ENCODE measurements at places on chromosomes 16 and 17. TPM values are rescaled to one million over a fixed set of nuclear protein-coding genes. Genes with fewer than 3 reads are reported as not detected.

Gene CDH13
- 7.5 TPM for total RNA-seq

Gene CDK5R1
- 1.3 TPM for total RNA-seq

Gene AURKB
- total RNA-seq, result 48.5 TPM

Gene KRTAP2-1
- total RNA-seq, result not detected

Gene NETO2
- total RNA-seq, result 1.9 TPM

Gene NLE1
- total RNA-seq, result 13.5 TPM

Gene DLX3
- total RNA-seq, result 0.22 TPM

Gene CLEC18B
- total RNA-seq, result 5.8 TPM

Gene RSKR
- 14.4 TPM for total RNA-seq

Gene DPEP1
- not detected for total RNA-seq

Gene GINS2
- 1.3 TPM for total RNA-seq

Gene ITGB4
- 469 TPM for total RNA-seq

Gene GPR142
- total RNA-seq, result 1.1 TPM

Gene BMERB1
- 40.0 TPM for total RNA-seq

Gene DDX28
- total RNA-seq, result 6.3 TPM

Gene TMED6
- total RNA-seq, result not detected

Gene NPIPB6
- 8.5 TPM for total RNA-seq

Gene LRRC37A
- total RNA-seq, result 4.3 TPM

Gene ARMC7
- total RNA-seq, result 11.7 TPM

Gene SDR42E2
- total RNA-seq, result not detected

Gene KRTAP4-3
- total RNA-seq, result not detected

Gene OMG
- total RNA-seq, result 0.94 TPM

Gene OR1A1
- total RNA-seq, result not detected

Gene FOXF1
- 0.45 TPM for total RNA-seq

Gene CEP112
- 64.9 TPM for total RNA-seq

Gene TBC1D3C
- total RNA-seq, result not detected

Gene KRT20
- not detected for total RNA-seq

Gene EVI2A
- total RNA-seq, result 9.3 TPM

Gene XYLT1
- total RNA-seq, result 17.3 TPM

Gene HSPB9
- not detected for total RNA-seq

Gene CIBAR2
- total RNA-seq, result not detected

Gene ARL17B
- total RNA-seq, result 16.6 TPM

Gene ADAD2
- not detected for total RNA-seq

Gene SHCBP1
- total RNA-seq, result 1.9 TPM

Gene VTN
- 2.1 TPM for total RNA-seq

Gene UBE2Z
- total RNA-seq, result 66.2 TPM

Gene CTRB1
- 2.7 TPM for total RNA-seq

All from sciatic nerve (tissue), 2 donors.